ENCODE measurements at places on chromosomes 7 and 10.

DNA sequence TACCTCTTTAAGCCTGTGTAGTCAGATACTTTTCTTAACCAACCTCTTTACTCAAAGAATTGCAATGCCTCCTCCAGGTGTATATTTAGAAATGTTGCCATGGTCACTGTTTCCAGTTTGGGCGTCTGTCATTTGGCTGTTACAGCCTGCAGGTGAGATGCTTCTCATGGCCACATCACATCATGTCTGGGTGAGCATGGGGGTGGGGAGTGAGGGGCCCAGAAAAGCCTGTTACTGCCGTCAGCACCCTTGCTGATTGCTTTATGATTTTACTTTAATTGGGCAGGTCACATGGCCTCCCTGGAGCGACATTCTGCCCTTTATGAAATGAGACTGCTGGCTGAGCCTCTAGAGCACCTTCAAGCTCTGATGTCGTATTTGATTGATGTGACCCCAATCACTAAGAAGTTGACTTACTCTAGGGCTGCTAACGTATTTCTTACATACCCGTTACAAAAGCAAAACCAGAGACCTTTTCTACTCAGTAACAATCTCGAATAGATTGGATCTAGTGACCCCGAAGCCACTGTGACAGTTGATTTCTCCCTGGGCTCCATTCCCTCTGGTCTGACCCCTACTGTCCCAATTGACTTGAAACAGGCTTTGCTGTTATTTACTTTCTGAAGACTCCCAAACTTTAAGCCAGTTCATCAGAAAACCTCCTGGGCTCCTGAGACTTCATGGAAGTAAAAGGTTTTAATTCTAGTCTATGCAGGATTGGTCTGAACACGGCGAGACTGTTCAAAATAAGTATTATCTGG is 60.7 kb downstream of the OTUD1 start:
- DNase-seq = no peak

DNA sequence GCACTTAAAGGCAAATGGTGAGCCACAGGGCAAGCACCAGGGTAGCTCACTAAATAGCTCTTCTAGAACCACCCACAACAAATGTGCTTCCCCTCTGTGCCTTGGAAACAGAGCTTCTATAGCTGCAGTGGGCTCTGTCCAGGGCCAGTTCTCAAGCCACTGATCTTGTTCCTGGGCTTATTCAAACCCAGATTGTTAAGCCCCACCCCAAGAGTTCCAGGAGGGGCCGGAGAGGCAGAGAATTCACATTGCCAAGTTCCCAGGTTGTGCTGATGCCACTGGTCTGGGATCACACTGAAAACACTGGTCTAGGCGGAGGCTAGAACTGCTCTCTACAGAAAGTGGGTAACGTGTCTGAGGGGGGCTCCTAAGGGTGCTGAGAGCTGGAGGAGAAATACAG is 15.4 kb upstream of the KDM7A start:
- no peak for DNase-seq

- no peak for DNase-seq
Measured at GRCh38 chr10:94232711-94233383, 129.9 kb downstream of the NOC3L start.

- DNase-seq = no peak
Measured at GRCh38 chr7:135755351-135755753, 6.7 kb upstream of the FAM180A start.

- DNase-seq = no peak
Measured at GRCh38 chr10:350981-351501, 215.8 kb downstream of the ZMYND11 start.

- DNase-seq = no peak
Measured at GRCh38 chr10:88152728-88153133, 289.3 kb downstream of the PTEN start.

DNA sequence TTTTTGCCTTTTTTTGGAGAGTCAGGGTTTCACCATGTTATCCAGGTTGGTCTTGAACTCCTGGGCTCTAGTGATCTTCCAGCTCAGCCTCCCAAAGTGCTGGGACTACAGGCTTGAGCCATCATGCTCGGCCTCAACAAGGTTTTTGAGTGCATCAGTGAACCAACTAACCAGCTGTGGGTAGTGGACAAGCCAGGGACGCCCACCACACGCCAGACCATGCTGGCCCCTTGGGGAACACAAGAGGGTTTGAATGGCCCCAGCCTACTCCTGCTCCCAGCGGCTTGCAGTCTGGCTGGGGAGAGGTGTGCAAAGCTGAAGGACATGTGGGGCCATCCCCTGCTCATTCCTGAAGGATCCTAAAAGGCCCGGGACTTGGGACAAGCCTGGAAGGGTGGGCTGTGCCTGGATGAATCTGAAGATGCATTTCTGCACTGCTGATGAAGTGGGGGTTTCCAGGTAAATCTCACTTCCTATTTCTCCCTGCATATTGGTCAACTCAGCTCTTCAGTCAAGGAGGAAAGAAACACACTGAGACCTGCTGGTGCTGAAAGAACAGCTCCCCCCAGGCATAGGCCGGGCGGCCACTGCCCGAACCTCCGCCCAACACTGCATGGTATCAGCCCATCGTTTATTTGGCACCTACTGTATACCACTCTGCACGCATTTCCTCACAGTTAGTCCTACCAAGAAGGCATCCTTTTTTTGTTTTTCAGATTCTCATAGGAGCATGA is 6.9 kb downstream of the MMD2 start:
- no peak for DNase-seq

- no peak for DNase-seq
Measured at GRCh38 chr10:101386659-101387259, 32.8 kb downstream of the BTRC start.

- DNase-seq = peak; percentile 91
Measured at GRCh38 chr7:147658392-147658967, 932.1 kb upstream of the C7orf33 start.

DNA sequence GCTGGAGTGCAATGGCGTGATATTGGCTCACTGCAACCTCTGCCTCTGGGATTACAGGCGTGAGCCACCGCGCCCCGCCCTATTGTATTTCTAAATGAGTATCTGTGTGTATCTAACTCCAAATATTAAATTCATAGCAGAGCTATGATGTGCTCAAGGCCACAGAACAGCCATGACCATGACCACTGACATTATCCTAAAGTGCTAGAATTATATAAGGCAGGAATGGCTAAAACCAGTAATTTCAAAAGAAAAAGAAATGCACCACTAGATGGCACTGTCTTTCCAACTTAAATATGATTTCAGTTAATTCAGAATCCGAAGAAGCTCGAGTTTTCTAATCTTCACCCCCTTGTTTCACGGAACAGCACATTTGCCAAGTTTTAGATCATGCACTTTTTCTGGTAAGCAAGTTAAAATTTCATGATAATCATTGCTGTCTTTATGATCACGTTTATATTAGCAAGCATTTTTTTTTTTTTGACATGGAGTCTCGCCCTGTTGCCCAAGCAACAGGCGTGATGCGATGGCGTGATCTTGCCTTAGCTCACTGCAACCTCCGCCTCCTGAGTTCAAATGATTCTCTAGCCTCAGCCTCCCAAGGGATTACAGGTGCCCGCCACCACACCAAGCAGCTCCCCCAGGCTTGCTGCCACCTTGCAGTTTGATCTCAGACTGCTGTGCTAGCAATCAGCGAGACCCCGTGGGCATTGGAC is 65.3 kb downstream of the OR13A1 start:
- DNase-seq = peak; percentile 81

GRCh38 chr7:27176524-27176845 is 2.4 kb upstream of the HOXA10 start:
- no peak for DNase-seq

DNA sequence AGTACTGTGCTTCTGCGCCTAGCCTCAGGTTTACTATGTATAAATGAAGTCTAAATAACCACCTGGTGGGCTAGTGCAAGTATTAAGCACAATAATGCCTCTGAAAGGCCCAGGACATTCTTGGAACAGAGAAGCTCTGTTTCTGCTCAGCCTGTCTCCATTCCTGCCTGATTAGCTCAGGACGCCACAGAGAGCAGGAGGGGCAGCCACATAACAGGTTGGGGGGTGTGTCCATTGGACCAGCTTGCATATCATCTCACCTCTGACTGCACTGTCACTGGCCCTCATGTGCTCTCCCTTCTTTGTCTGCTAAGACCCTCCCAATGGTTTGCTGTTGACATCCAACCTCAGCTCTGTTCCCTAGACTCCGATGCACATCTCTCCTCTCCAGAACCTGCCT is 52.8 kb upstream of the IKZF1 start:
- DNase-seq = no peak

- DNase-seq = no peak
Measured at GRCh38 chr10:133457100-133457841, 3.5 kb downstream of the SCART1 start.

- DNase-seq = peak; percentile 98
Measured at GRCh38 chr7:141200191-141201108, 126.6 kb downstream of the TMEM178B start.

DNA sequence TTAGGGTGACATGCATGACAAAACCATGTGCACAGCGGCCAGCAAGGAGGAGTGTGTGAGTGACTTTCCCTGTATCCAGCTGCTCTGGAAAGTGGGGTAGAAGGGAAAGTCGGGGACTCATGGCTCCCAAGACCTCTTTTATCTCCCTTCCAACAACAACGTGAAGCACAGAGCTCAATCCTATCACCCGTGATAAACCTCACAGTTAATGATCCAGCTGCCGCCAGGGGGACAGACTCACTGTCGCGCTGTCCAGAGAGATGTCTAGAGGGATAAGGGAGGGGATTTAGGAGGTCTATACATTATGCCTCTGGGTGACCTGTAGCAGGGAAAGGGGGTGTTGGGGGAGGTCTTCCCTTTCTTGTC is 84.0 kb upstream of the SMNDC1 start:
- DNase-seq = no peak

GRCh38 chr7:68441645-68442044 is 1156.6 kb upstream of the AUTS2 start:
- no peak for DNase-seq

GRCh38 chr7:132404261-132404660 is 172.0 kb downstream of the PLXNA4 start:
- DNase-seq = no peak

DNA sequence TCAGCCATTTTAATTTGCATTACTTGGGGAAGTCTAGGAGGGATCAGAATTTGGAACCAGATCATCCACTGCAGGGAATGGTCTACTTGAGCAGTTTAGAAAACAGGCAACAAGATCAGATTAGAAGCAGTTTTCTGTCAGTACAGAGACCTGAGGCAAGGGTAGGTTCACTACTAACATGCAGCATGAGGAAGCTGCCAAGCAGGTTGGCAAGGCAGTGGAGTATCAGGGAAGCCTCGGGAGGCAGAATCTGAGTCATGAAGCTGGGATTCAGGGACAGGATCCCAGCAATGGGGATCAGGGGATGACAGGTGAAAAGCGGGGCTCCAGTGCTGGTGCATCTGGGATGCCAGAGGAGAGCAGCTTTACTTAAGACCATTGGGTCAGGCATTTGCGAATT is 28.1 kb downstream of the ENO4 start:
- no peak for DNase-seq

- peak; percentile 54 for DNase-seq
Measured at GRCh38 chr7:91264924-91265681, 870 bp downstream of the FZD1 start.

DNA sequence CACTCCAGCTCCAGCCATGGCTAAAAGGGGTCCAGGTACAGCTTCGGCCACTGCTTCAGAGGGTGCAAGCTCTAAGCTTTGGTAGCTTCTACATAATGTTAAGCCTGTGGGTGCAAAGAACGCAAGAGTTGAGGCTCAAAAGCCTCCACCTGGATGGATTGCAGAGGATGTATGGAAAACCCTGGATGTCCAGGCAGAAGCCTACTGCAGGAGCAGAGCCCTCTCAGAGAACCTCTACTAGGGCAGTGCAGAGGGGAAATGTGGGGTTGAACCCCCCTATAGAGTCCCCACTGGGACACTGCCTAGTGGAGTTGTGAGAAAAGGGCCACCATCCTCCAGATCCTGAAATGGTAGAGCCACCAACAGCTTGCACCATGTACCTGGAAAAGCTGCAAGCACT is 10.7 kb upstream of the RNF32 start:
- DNase-seq = no peak

- no peak for DNase-seq
Measured at GRCh38 chr7:1705856-1706255, 35.8 kb downstream of the ELFN1 start.

DNA sequence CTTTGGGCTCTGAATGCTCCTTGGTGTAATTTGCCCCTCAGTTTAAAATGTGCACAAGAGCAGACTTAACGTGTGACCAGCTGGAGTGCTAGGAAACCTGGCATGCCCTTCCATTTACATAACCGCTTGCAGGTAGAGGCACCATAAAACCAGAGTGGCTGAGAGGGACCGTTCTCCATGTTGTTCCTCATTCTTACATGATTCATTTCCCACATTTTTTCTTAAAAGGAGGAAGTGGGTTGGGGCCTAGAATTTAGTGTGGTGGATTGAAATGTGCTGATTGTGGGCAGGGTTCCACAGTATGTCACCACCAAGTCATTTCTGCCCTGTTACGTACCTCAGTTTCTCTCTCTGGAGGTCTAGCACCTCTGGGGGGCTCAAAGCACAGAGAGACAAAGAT is 375.8 kb upstream of the VSTM2A start:
- DNase-seq = no peak

DNA sequence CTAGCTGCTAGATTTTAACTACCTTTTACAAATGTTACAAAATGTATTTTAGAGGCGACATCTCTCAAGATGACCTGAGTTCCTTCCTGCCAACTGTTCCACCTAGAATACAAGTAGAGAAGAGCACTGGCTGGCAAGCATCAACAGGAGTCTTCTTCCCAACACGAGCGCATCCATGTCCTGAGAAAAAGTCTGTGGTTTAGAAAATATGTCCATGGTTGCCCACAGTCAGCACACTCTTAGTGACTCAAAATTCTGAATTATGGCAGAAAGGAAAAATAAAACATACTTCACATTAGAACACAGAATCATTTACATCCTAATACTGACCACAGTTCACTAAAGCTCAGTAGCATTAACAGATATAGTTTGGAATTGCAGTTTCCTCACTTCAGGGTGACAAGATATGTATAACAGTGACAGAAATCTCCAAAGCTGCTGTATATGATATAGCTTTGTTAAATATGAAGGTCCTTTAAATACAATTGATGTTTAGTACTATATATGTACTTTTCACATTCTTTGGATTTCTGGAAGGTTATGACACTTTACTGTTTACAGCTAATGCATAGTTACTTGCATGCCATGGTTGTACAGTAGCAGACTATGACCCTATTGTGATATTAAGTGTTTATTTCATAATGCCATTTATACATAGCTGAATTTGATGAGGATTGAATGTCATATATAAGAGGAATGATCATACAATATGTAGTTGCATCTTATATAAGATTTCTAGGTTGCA is 327.1 kb downstream of the GFRA1 start:
- DNase-seq = no peak

- DNase-seq = no peak
Measured at GRCh38 chr7:47830015-47830414, 118.3 kb downstream of the PKD1L1 start.

GRCh38 chr7:42453931-42454361 is 216.9 kb upstream of the GLI3 start:
- no peak for DNase-seq

Data from cerebellar cortex (tissue), 1 donor.